ENCODE measurements at places on chromosomes 16 and 17.

- no peak for DNase-seq
Measured at GRCh38 chr17:80937462-80938381, 53.9 kb upstream of the CHMP6 start.

DNA sequence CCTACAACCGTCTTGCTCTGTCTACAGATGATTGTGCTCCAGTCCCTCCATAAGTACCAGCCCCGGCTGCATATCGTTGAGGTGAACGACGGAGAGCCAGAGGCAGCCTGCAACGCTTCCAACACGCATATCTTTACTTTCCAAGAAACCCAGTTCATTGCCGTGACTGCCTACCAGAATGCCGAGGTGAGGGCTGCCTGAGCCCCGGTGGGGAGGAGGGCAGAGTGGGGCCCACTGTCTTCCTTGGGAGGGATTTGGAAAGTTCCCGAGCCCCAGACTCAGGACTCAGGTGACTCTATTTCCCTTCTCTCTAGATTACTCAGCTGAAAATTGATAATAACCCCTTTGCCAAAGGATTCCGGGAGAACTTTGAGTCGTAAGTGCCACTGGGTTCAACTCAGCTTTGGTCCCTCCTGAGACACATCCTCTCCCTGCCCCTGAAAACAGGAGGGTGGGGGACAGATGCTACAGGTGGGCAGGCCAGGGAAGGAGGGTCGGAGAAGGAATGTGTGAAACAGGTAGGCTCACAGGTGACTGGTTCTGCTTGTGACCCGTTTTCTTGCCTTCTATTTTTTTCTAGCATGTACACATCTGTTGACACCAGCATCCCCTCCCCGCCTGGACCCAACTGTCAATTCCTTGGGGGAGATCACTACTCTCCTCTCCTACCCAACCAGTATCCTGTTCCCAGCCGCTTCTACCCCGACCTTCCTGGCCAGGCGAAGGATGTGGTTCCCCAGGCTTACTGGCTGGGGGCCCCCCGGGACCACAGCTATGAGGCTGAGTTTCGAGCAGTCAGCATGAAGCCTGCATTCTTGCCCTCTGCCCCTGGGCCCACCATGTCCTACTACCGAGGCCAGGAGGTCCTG lies 11.4 kb downstream of the TBX21 start:
- no peak for DNase-seq

DNA sequence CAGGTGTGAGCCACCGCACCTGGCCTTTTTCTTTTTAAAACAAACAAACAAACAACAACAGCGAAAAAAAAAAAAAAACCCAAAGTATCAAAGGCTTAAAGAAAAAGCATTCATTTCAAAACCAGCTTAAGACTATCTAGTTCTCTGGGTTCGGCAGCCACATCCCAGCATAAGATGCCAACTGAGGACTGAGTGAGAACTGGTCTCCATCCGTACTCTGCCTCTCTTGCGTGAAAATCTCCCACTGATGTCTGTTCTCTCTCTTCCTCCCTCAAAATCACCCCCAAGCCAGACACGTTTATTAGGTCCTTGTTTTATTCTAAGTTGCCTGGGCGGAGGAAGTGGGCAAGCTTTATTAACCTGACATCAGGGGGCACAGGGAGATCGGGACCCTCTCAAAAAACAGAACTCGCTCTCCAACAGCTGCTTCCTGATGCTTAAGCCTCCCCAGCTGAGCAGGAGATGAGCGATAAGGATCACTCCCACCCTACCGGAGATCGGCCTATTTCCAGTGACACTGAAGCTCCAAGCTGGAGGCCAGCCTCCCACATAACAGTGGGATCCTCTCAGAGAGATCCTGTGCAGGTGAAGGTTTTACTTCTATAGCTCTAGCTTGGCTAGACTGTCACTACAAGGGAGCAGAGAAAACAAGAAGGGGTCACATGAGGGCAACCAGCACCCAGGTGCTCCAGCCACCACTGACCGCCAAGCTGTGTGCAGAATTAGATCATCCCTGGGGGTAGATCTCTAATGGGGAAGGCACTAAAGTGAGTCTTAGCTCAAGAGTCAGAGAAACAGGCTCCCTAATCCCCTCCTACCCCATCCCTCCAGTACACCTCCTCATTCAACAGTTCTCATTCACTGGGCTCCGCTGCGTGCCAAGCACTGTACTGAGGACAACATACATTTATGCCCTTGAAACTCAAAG lies 13.6 kb downstream of the CDC42EP4 start:
- DNase-seq: no peak

DNA sequence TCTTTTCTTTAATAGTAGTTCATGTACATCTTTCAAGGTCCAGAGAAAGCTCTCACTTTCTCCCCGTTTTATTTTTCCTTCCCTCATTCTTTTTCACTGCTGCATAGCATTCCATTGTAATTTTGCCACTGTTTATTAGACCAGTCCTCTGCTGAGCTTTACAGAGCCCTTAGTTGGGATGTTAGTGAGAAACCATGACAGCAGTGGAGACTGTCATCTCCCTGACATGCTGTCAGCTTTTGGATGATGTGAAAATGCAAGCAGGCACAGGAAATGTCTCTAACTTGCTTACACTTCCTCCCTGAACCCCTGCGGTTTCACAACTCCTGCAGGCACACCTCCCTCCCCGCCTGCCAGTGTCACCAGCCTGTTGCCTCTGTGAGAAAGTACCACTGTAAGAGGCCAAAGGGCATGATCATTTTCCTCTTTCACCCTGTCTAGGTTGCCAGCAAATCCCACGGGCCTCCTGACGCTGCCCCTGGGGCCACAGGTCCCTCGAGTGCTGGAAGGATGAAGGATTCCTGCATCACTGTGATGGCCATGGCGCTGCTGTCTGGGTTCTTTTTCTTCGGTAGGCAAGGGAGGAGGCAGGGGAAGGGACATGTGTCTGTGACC lies at the start of gene ITGAL:
Gene ITGAL (plus strand): TSS at position 415 of the 615 bp plus-strand sequence. CDS start 96 bp downstream, at position 511.
- DNase-seq: no peak

DNA sequence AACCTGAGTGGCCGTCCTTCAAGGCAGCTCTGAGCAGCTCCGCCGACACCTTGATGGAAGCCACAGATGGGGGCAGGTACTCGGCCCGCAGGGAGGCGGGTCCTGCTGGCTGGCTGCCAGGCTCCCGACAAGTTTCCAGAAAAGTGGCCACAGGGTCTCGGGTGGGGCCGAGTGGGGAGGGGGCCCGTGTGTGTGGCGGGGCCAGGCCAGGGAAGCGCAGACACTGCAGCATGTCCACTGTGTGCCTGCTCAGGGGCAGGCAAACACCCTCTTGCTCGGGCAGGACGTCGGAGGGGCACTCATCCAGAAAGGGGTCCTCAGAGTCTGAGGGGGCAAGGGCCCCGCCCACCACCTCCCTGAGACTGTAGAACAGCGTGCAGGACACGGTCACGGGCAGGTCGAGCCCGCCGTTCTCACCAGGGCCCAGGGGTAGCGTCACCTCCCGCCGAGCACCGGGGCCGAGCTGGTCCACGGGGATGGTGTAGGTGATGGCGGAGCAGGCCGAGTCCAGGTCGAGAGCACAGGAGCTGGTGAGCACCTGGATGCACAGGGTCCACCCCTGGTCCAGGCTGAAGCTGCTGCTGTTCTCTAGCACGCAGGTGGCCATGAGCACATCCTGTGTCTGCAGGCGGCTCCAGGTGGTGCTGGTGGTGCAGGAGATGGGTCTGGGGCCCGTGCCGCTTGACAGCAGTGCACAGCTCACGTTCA lies 5.1 kb downstream of the FAAP100 start:
- DNase-seq: no peak

DNA sequence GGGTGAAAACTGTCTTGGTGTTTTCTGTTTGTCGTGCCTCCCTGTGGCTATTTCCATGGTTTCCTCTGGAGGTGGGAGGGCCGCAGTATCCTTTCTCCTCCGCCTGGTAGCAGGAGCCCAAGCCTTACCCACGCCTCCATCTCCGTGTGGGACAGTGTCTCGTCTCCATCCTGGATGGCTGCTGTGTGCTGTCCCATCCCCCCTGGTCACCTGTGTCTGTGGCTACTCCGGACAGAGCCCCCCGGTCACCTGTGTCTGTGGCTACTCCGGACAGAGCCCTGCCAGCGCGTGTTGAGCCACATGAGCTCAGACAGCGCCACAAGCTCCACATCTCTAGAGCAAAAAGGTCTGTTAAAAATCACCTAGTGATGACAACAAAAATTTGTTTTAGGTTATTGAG lies 198.2 kb upstream of the CHMP6 start:
- no peak for DNase-seq

DNA sequence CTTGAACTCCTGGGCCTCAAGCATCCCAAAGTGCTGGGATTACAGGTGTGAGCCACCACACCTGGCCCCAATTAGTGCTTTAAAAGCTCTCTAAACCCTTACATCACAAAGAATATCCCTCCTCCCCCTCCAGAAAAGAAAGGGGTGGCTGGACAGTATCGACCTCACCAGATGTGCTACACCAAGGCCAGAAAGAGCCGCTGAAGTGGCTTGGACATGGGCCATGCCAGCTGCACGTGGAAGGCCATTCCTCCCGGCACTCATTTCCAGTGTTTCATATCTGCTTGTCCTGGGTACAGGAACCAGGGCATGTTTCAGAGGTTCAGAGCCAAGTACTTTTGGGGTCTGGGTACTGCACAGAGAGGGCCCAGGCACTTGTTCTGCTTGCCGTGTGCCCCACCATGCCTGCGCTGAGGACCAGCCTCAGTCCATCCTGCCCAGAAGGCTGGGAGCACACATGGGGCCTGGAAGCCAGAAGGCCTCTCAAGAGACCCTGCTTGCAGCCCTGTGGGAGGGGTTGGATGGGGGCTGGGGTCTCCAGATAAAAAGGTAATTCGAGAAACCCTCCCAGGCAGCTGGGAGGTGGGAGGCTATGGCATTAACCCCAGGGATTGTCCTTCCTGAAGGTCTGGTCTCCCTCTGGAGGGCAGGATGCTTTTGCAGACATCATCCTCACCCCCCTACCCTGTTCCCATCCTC lies 3.5 kb upstream of the SRRM2 start:
- no peak for DNase-seq

GRCh38 chr16:81481207-81481821 lies 36.7 kb downstream of the CMIP start:
- no peak for DNase-seq

GRCh38 chr16:81586417-81586816 lies 141.8 kb downstream of the CMIP start:
- no peak for DNase-seq

- DNase-seq: no peak
Measured at GRCh38 chr16:58034128-58034685, 8.7 kb downstream of the MMP15 start.

- no peak for DNase-seq
Measured at GRCh38 chr17:68840073-68840472, 115.1 kb downstream of the ABCA8 start.

DNA sequence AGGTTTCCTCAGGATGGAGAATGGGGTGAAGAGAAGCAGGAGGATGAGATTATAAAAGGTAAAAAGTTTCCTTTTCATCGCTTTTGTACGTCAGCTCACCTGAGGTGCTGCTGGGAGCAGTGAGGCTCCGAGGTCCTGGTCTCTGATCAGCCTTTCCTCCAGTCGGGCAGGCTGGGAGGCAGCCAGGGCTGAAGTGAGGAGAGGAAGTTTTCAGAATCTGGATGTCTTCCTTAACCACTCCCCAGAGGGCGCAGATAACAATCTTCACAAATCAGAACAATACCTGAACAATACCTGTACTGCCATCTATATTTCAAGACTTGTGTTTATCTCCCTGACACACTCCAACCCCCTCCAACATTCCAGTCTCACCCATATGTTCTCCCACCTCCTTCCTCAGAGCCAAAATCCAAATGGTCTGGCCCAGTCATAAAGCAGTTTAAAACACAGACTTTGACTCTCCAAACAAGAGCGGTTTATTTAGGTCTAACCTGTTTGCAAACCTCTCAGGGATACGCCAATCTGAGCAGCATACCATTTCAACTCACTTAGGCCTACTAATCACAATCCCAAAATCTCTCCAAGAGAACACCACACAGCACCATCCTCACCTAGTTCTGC lies 6.8 kb downstream of the ZNF18 start:
- no peak for DNase-seq

- DNase-seq: no peak
Measured at GRCh38 chr16:78128913-78129312, 29.5 kb downstream of the WWOX start.

DNA sequence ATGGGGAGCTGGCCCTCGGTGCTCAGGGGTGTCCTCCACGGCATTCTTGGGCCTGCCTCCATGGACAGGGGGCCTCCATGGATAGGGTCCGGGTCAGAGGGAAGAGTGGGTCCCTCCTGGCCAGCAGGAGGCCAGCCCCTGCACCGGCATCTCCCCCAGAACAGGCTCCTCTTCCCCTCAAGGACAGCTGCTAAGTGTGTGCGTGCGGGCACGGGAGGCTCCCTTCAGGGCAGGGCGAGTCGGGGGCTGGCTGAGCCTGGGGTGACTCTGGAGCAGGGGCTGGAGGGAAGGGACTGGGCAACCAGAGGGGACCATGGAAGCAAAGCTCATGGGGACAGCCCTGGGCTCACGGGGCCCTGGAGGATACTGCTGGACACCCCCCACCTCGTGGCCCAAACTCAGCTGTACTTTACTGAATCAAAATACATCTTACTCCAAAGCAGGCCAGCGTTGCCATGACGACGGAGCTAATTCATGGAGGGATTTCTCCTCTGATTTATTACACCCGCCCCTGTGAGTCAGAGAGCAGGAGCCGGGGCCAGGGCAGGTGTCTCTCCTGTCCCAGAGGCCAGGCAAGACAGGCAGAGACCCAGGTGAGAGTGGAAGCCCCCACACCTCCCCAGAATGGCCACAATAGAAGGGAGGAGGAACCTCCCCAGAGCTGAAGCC lies 2.1 kb downstream of the CASKIN1 start:
- no peak for DNase-seq

DNA sequence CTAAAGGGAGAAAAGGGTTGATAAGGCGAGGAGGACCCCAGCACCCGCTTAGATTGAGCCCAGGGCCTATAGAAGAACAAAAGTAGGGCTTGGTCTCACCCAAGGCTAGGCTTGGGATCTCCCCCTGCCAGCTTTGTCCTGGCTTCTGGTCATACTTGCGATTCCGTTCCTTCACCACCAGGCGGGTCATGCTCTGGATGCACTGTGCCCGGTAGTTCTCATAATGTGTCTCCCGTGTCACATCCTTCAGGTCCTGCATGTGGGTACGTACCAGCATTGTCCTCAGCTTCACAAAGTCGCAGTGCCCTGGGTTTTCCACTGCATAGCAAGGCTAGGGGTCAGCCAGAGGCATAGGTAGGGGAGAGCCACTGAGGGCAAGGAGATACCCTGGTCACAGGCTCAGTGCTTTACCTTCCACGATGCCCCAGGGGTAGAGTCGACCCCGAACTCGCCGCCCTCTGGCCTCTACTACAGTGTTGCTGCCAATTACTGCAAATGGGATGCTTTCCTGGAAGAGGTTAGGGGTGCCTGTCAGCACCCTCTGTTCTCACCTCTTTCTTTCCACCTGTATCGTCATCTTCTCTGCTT lies 6.5 kb upstream of the MTMR4 start:
- DNase-seq: no peak

Data from AG04450 (cell line).